ENCODE measurements at places on chromosomes 5 and 9.

DNA sequence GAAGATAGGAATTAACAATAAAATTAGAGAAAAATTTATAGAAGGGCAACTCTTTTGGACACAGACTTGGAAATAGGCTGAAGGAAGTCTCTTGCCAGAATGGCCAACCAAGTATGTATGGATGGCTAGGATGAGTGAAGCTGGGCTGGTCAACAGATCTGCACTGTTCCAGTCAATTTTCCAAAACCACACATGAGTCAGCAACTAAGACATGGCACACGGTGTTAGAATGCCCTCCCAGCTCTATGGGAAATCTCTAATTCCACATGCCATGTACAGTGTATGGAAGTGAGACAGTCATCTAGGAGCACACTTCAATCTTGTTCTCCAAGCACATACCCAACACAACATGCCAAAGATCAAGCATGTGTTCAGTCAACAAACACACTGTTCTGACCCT, 129.6 kb downstream of the GLIS3 start:
- no peak for DNase-seq

DNA sequence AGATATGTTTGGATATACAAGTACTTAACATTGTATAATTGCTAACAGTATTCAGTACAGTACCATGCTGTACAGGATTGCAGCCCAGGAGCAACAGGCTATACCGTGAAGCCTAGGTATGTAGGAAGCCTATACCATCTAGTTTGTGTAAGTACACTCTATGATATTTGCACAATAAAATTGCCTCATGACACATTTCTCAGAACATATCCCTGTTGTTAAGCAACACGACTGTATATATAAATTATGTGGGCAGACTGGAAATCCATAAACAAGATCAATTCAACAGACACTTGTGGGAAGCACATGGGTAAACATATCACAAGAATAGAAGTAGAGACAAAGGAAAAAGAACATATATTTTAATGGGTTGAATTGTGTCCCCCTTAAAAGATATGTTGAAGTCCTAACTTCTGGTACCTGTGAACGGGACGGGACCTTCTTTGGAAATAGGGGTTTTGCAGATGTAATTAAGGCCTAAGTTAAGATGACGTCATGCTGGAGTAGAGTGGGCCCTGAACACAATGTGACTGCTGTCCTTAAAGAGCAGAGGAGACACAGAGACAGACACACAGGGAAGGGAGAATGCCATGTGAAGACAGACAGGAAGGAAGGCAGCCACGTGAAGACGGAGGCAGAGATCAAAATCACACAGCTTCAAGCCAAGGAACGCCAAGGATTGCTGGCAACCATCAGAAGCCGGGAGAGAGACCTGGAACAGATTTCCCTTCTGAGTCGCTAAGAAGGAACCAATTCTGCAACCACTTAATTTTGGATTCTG, 76.3 kb downstream of the SCAI start:
- no peak for DNase-seq

DNA sequence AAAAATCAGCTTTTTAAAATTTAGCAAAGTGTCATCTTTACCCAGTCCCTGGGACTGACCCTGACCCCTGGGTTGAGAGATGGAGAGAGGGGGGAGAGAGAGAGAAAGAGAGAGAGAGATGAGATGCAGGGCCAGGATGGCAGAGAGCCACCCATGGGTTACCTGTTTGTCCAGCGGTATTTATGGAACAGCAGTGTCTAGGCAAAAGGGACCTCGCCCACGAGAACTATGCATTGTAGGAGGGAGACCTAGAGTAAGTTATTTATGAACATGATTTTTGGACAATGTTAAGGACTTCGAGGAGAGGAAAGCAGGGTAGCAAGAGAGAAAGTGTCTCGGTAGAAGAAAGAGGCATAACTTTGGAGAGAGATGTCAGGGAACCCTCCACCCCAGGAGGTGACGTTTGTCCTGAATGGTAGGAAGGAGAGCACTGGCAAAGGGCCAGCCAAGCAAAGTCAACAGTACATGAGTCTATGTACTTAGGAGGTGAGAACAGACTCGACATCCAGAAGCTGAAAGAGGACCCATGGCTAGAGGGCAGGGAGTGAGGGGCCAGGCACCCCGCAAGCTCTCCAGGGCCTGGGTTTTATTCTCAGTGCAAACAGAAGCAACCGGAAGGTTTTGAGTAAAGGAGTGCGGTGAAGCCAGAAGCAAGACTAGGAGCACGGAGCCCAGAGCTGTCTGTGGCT, 30.5 kb upstream of the MSX2 start:
- no peak for DNase-seq

DNA sequence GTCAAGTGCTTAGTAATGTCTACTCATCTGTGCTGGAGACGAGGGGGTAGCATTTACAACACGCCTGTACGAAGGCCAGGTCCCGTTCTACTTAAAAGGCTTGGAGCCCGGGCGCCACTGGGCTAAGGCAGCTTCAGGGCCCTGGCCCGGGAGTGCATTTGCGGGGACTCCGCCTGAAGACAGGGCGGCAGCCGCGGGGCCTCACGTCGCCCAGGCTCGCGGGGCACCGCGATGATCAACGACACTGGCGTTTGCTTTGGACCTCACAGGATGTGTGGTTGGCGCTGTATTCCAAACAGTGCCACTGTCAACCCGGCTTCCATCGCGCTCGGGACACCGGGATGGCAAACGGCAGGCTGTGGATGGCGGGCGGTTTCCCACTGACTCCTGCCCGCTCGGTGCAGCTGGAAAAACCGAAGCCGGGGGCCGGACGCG, 1.1 kb upstream of the TENT4A start:
- DNase-seq = no peak

GRCh38 chr5:116365006-116365496, 209.6 kb downstream of the SEMA6A start:
- no peak for DNase-seq

DNA sequence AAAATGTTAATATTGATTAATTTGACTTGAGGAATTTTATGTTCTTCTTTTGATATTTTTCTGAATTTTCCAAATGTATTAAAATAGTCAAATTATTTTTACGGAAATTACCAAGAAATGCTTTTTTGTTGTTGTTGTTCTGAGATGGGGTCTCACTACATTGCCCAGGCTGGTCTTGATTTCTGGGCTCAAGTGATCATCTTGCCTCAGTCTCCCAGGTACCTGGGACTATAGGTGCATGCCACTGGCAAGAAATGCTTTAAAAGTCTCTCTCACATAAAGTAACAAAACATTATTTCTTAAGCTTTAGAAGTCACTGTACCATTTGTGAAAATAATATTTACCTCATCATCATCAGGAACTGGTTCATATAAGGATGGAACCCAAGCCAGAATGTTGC, 43.0 kb upstream of the ELOVL7 start:
- DNase-seq = no peak

DNA sequence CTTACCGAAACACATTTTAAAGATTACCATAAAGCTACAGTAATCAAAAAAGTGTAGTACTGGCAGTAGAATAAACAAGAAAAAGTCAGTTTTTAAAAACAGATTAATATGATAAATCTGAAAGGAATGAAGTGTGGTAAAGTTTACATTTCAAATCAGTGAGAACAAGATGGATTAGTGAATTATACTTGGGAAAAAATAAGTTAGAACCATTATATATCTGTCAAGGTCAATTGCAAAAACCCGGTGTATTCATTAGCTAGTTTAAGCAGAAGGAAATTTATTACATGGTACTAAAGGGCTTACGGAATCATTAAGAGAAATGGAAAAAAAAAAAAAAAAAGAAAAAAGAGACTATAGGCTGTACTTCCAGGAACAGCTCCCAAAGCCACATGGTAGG, 164.3 kb downstream of the MUSK start:
- no peak for DNase-seq

- no peak for DNase-seq
These were observed 28.5 kb downstream of the NFIL3 start for GRCh38 chr9:91395106-91395552.

DNA sequence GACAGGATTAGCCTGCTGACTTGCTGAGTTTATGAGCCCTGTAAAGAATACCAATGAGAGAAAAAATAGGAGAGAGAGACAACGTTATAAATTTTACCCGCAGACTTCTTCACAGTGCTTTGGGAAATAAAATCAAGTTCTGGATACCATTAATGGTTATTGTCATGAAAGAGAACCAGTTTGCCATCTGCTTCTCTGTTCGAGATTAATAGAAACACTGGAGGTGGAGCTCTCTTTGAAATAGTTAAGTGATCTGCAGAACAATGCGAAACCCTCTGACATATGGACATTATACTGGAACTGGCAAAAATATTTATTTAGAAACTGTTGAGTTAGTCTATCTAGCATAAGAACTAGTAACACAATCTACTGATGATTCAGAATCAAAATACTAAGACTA, 500.7 kb downstream of the CDH12 start:
- no peak for DNase-seq

DNA sequence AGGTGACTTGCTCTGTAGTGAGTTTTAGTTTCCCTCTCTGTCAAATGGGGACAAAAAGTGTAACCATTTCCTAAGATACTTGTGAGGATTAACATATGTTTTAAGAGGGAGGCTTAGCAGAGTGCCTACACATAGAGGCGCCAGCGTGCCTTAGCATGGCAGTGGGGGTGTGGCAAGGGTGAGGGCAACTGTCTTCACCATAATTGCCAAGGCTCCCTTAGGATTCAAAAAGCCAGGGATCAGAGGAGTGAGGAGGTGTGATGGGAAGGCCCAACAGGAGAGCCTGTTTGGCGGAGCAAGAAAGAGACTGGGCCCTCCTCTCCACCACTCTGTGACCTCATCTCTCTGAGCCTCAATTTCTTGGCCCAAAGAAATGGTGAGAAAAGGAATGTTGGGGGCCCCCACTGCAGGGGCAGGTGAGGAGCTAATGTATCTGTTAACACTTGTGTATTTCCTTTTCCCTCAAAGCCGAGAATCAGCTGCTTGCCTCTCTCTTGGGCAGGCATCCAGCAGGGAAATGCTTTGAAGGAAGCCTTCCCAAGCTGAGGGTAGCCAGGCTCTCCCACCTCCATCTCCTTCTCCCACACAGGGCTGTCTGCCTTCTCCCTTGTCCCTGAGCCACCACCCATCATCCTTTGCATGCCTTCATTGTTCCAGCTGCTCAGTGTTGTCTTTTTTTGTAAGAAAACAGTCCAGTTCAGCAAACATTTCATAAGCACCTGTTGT, 76.0 kb downstream of the DAB2IP start:
- no peak for DNase-seq

- DNase-seq = no peak
These were observed 37.7 kb upstream of the RAPGEF6 start for GRCh38 chr5:131672776-131673175.

- no peak for DNase-seq
These were observed 40.4 kb downstream of the ADAMTS2 start for GRCh38 chr5:179304871-179305270.

- DNase-seq = no peak
These were observed 42.4 kb upstream of the AIF1L start for GRCh38 chr9:131053896-131054295.

DNA sequence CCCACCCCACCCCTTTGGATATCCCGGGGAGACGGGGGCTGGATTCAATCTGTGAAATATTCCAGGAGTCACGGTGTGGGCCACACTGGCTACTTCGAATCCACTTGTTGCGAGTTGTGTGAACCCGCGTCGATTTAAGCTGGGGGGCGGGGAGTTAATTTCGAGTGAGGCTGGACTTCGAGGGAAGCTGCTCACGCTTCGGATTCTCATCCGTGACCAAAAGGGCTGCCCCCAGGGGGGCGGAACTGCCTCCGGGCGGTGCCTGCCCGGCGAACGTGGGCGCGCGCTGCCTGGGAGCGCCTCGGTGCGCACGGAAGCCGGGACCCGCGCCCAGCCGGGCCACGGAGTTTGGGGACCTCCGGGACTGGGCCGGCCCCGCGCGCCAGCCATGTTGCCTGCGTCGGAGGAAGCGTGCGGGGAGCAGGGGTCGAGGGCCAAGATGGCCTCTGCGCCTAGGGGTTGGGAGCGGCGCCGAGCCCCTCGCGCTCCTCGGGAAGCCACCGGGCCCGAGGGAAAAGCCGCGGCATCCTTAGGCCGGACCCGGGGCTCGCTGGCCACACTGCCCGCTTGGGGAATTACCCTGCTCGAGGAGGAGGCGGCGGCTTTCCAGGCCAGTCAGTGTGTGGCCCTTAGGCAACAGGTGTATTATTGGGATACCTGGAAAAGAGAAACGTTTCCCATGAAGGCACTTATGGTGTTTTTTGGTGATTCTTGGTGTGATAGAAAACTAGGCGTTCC, 975 bp downstream of the OCLN start:
- no peak for DNase-seq

DNA sequence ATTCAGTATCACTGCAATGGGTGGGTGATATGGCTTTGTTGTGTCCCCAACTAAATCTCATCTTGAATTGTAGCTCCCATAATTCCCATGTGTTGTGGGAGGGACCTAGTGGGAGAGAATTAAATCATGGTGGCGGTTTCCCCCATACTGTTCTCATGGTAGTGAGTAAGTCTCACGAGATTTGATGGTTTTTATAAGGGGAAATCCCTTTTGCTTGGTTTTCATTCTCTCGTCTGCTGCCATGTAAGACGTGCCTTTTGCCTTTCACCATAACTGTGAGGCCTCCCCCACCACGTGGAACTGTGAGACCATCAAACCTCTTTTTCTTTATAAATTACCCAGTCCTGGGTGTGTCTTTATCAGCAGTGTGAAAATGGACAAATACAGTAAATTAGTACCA, 9.5 kb upstream of the NANS start:
- DNase-seq = no peak

DNA sequence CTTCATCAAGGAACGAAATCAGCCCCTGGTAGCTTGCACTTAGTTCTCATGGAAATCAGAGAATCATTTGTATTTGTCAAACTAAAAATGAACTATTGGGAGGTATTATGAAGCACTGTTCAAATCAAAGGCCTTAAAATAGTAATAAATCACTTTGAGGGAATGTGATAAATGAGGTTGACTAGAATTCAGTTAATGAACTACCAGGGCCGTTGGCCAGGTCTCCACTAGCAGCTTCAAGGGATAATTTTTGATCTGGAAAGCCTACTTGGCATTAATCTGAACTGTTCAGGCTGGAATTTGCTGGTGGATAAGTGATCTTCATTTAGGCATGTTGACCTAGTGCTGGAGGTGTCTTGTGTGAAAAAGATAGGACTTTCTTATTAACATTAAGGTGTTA, 76.4 kb upstream of the GPR151 start:
- DNase-seq = no peak

DNA sequence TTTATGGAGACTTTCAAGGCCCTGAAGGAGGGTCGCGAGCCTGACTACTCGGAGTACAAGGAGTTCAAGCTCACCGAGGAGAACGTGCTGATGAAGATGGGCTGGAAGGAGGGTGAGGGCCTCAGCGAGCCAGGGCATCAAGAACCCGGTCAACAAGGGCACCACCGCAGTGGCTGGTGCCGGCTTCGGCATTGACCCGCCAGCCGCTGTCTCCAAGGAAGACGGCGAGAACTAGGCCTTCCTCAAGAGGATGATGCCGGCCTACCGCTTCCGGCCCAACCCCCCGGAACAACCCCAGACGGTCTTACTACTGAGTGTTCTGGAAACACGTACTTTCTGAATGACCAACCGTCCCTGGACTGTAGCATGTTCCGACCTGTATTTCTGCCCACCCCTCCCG, 169.2 kb downstream of the HINT1 start:
- no peak for DNase-seq

DNA sequence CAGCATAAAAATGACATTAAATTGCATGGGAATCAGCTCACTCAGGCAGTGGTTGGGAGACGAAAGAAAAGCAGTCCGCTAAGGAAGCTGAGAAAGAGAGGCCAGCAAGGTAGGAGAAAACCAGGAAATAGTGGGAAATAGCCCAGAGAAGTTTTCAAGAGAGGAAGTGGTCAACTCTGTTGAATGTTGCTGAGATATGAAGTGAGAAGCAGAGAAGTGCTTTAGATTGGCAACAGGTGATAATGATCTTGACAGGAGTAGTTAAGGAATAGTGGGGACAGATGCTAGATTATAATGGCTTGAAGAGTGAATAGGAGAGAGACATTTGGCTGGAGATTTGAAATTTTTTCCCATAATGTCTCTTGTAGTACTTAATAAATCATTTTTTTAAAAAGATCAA, 30.8 kb downstream of the CNTRL start:
- DNase-seq = no peak

Data from stimulated activated CD4-positive, alpha-beta T cell treated with anti-CD3 and anti-CD28 coated beads, TNF-alpha, amount 100 ng/mL, for 4 hours (primary cell).